Cortex of kidney (tissue), 1 donor: ENCODE measurements at places on chromosomes 6 and 20.

DNA sequence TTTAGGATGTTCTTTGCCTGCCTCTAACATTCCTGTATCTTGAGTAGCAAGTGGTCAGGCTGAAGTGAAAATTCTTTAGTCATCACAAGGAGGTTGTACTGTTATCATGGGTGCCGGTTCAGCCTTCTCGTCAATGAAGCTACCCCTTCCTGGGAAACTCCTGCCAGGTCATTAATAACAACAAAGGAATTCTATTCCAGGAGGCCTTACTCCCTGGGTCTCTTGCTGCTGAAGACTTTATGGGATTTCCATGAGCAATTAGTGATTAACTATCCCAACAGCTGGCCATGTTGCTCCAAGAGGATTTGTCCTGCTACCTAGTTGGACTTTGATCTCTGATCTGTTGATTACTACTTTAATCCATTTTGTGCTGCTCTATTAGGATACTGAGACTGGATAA is 62.7 kb upstream of the ELOVL5 start:
- no peak for DNase-seq

GRCh38 chr20:62831361-62831788 is 14.5 kb downstream of the COL9A3 start:
- DNase-seq: no peak

- DNase-seq: no peak
Observed at GRCh38 chr6:20403766-20404640, 2.3 kb downstream of the E2F3 start.

DNA sequence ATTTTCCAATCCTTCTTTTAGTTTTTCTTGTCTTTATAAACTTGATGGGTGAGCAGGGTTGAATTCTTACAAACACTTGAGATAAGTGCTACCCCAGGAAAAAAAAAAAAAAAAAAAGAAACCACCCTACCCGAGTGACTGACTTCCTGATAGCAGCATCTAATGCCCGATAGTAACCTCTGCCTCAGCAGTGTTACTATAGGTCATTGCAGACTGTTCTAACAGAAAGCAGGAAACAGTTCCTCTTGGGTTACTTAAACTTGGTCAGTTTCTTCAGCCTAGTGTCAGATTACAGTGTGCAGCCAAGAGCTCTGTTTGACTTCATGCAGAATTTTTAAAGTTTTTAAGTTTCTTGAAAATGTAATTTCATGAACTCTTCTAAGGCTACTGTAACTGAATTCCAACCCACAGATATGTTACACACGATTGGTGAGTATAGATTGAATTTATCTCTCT is 2.1 kb downstream of the MYLIP start:
- no peak for DNase-seq

GRCh38 chr6:84455511-84456029 is 228.1 kb upstream of the CEP162 start:
- DNase-seq: no peak

DNA sequence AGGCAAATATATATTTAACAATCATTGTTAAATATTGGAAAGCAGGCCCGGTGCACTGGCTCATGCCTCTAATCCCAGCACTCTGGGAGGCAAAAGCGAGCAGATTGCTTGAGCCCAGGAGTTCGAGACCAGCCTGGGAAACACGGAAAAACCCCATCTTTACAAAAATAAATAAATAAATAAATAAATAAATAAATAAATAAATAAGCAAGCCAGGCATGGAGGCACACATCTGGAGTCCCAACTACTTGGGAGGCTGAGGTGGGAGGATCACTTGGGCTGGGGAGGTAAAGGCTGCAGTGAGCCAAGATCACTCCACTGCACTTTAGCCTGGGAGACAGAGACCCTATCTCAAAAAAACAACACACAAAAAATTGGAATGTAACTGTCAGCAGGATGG is 53.7 kb downstream of the ZFP64 start:
- no peak for DNase-seq

DNA sequence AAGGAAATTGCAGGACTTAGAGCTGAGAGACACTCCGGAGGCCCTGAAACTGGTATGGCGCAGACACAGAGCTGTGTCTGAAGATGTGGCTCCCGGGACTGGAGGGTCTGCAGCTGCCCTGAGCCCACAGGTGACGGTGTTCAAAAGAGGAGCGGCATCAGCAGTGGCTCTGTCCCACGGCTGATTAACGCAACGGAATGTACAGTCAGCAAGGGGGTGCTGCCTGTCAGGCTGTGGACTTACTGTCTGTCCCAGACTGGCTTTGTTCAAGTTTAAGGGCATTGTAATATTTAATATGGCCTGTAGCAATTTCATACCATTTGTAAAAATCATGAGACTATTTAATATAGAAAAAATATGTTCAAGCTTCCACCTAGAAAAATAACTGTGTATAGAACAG is 228.0 kb upstream of the TAB2 start:
- DNase-seq: no peak

- DNase-seq: no peak
Observed at GRCh38 chr6:128605961-128606360, 85.6 kb upstream of the PTPRK start.

DNA sequence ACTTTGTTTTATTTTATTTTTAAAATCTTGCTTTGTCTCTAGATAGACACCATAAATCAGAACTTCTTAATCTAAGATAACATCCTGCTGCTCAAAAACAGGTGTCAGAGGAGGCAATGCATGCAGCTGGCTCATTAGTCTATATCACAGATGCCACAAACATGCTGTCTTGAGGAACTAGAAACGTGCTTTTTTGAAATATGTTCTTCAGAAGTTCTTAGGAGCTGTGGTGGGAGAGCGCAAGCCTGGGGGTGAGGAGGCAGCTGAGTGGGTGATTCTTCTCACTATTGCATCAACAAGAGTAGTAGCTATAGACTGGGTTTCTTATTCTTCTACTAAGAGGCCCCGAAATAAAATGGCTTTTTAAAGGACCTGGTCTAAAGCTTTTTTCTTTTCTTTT is 23.4 kb downstream of the IL22RA2 start:
- no peak for DNase-seq

DNA sequence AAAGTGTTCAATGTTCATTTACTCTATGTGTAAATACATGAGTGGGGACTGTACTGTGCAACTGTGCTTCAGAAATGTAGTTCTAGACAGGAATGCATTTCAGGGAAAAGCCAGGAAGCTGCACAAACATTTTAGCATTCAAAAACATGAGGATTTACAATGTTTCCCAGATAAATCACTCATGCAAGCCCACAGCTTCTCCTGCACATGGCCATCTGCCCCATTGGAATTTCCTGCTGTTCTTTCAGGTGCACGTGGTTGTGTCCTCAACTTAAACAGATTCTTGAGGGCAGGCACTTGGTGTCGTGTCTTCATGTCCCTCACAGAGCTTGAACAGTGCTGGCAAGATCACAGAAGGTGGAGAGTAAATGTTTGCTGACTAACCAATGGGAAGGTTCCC is 101.5 kb downstream of the UNC5CL start:
- DNase-seq: no peak

DNA sequence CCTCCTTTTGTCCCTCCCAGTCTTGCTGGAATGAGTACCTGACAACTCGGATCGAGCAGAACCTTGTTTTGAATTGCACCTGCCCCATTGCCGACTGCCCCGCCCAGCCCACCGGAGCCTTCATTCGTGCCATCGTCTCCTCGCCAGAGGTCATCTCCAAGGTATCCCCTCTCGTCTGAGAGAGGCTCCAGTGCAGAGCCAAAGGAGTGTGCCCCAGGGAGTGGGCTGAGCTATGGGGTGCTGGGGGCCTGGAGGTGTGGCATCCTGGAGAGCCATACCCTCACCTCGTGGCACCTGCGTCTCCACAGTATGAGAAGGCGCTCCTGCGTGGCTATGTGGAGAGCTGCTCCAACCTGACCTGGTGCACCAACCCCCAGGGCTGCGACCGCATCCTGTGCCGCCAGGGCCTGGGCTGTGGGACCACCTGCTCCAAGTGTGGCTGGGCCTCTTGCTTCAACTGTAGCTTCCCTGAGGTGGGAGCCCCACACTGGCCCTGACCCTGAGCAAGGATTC is 8.8 kb downstream of the DNPH1 start:
- no peak for DNase-seq

- no peak for DNase-seq
Observed at GRCh38 chr6:130223508-130223907, 757 bp upstream of the SAMD3 start.

- DNase-seq: no peak
Observed at GRCh38 chr20:63587776-63588591, 13.9 kb upstream of the HELZ2 start.

- no peak for DNase-seq
Observed at GRCh38 chr6:74000666-74001490, 304.9 kb downstream of the CD109 start.
